Muscle of leg (tissue), 16 donors: ENCODE measurements at places on chromosomes 5 and 9.
A peak's percentile ranks its signal among the peaks of the same experiment; 100 is the strongest.

DNA sequence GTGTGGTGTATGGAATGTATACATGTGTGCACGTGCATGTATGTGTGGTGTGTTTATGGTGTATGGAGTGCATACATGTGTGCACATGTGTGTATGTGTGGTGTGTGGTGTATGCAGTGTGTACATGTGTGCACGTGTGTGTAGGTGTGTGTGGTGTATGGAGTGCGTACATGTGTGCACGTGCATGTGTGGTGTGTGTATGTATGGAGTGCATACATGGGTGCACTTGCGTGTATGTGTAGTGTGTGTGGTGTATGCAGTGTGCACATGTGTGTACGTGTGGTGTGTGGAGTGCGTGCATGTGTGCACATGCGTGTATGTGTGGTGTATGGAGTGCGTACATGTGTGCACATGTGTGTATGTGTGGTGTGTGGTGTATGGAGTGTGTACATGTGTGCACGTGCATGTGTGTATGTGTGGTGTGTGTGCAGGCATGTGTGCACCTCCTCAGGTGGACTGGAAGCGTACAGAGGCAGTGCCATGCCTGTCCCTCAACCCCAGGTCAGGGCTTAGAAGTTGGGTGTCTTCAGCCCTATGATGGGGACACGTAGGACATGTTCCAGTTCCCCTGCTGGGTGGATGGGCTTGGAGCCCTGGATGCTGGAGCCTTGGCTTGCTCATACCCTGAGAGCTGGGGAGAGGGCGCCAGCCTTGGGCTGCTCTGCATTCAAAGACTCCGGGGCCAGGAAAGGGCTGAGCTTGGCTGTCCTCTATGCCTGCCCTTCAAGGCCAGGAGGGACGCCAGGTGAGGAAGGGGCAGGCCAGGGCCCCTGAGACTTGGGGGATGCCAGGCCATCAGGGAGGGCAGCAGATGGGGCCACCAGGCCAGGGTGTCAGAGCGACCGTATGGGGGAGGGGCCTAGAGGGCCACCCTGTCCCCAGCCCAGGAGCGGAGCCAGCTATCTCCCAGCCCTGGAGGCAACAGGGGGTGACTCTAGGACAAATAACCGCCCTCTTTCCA lies 12.2 kb downstream of the MYMK start:
- no peak for DNase-seq

DNA sequence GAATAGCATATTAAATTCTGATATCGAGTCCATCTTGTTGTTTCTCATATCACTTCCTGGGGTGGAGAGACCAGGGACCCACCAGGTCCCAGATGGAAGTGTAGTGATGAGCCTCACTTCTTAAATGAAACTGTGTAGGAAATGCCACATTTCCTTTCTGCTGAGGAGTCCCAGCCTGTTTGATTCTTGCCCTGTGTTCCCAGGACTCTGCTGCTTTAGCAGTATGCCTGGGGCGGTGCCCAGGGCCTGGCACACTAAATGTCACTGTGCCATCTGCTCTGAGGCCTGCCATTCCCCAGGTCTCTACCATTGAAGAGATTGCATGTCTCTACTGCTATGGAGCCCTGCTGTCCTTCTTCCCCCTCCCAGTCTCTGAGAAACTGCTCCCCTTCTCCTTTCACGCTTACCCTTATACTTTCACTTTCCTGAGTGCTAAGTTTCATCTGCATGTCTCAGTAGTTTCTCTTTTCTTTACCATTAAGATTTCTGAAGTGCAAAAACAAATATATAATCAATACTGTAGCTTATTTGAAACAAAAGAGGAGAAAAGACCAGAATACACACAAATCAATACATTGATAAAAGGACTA lies 260.4 kb downstream of the GABRB2 start:
- DNase-seq = no peak

DNA sequence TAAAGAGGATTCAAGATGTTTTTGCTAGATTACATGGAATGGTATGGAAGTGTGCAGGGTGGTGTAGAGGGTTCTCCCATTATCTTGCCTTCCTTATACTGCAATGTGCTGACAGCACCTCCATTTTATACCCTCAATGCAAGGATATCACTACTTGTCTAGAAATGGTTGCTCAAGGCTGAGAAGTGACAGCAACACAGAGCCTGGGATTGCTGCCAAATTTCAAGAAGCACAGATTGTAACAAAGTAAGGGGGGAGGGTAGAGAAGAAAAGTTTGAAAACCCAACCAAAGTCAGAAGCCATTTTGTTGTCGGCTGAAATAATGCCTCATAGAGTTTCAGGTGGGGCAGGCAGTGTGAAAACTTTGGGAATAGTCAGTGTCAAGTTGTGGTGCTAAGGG lies 29.8 kb downstream of the PCDHAC2 start:
- DNase-seq = peak; percentile 18

GRCh38 chr5:158275511-158275910 lies 416.6 kb upstream of the CLINT1 start:
- DNase-seq = no peak
